Mesothelial cell of epicardium (in vitro differentiated cells): ENCODE measurements at places on chromosomes 13 and 19. TPM values are rescaled to one million over a fixed set of nuclear protein-coding genes. Genes with fewer than 3 reads are reported as not detected.

Gene CGB8
- 0.29 to 0.31 TPM in 2 of 3 replicates, not detected in the other for total RNA-seq

DNA sequence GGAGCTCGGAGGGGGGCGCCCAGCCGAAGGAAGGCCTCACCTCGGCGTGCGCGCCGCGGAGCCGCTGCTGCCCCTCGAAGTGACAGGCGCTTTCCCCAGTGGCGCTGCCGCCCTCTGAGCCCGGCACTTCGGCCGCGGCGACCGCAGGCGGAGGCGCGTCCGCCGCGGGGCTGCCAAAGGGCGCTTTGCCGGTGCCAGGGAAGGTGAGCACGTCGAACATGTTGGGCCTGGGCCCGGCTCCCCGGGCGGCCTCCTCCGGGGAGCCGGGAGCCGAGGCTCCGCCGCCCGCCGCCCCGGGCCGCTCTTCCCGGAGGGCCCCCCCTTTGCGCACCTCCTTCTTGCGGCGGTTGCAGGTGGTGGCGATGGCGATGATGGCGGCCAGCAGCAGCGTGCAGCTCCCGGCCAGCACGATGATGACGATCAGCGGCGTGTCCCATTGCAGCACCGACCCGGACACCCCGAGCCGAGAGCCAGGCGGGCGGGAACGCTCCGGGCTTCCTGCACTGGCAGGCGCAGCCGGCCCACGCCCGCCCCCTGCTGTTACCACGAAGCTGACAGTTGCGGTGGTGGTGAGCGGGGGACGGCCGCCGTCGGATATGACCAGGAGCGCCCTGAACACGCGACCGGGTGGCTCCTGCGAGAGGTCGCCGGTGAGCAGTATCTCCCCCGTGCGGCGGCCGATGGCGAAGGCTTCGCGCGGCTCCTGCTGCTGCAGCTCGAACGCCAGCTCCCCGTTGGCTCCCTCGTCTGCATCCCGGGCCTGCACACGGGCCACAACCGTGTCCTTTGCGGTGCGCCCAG lies 2.5 kb downstream of the PCDH8 start:
- no peaks in the 10 kb centered on the region for H3K36me3 ChIP-seq
- H3K4me3 ChIP-seq, result peak overlapping the region; percentile 44
- peaks cover 87% of the 10 kb centered on the region for H3K27me3 ChIP-seq

GRCh38 chr19:3336680-3337523 lies 29.5 kb upstream of the NFIC start:
- H3K27ac ChIP-seq, result no peak overlapping the region
- peaks cover 45% of the 10 kb centered on the region for H3K27me3 ChIP-seq
- no peak overlapping the region for H3K4me3 ChIP-seq
- DNase-seq, result no peak
- no peaks in the 10 kb centered on the region for H3K36me3 ChIP-seq

DNA sequence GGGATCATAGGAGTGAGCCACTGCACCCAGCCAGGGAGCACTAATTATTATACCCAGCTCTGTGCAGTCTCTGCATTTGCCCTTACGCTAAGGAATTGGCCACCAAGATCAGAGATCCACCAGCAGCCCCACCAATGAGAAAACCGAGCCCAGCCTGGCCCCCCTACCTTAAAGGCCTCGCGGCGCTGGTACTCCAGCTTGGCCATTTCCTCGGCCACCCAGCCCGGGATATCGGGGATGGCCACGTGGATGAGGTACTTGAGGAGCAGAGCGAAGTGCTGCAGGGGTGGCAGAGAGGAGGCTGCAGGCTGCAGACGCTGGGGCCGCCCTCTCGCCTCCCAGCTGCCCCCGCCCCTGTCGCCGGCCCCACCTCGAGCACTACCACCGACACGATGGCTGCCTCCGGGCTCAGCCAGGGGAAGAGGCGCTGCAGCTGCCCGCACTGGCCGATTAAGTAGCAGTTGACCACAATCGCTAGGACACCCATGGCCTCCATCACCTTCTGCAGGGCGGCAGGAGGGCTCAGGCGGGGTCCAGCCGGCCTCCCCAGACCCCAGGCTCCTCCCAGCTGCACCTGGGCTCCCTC lies 7.5 kb downstream of the ANO8 start:
- H3K36me3 ChIP-seq, result peaks cover 6% of the 10 kb centered on the region
- peak overlapping the region; percentile 96 for H3K27ac ChIP-seq
- H3K4me1 ChIP-seq, result peaks cover 11% of the 10 kb centered on the region
- DNase-seq, result no peak
- peak overlapping the region; percentile 84 for H3K4me3 ChIP-seq
